Astrocyte of the spinal cord (primary cell): ENCODE measurements at places on chromosomes 16 and 17.
A peak's percentile ranks its signal among the peaks of the same experiment; 100 is the strongest.

- DNase-seq = no peak
Measured at GRCh38 chr16:4262303-4262835, 10.5 kb downstream of the TFAP4 start.

- no peak for DNase-seq
Measured at GRCh38 chr17:73921306-73921705, 277.1 kb upstream of the SDK2 start.

- no peak for DNase-seq
Measured at GRCh38 chr16:66926171-66926947, 1.0 kb upstream of the RRAD start.

- no peak for DNase-seq
Measured at GRCh38 chr16:12901597-12902461, at the start of gene SHISA9. TSS of gene SHISA9 (plus strand) at chr16:12901598.

DNA sequence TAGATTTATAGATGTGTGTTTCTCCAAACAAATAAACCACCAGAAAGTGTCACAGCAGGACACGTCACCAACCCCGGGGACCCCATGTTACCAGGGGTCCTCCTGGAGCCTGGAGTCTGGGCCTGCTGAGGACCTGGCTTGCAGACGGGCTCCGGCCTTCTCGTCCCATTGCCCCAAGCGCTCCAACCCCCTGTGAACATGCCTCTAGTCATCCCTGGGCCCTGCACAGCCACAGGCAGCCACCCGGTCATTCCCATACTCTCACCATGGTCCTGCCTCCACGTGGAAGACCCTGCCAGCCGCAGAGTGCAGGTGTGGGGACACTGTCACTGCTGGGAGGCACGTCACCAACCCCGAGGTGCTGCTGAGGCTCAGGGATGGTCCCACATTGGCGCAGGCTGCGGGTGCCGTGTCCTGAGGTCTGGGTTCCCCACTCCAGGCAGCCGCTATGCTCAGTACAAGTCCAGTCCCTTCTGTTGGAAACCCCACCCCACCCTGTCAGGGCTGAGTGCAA, 4.5 kb downstream of the SECTM1 start:
- DNase-seq = no peak

GRCh38 chr17:42276609-42277341, 584 bp upstream of the STAT5B start:
- peak; percentile 83 for DNase-seq
